ENCODE measurements at places on chromosomes 5 and 9. TPM values are rescaled to one million over a fixed set of nuclear protein-coding genes. Genes with fewer than 3 reads are reported as not detected.

The MEGF10 gene
- 13.3 TPM for total RNA-seq

The UNC5A gene
- total RNA-seq: 1.4 TPM

The ACO1 gene
- 32.5 TPM for total RNA-seq

- DNase-seq: no peak
Measured at GRCh38 chr5:154273028-154273617, 82.6 kb downstream of the GALNT10 start.

The KCNMB1 gene
- total RNA-seq: 0.12 TPM

GRCh38 chr9:89996773-89997172 lies 392.0 kb downstream of the GADD45G start:
- DNase-seq: no peak

GRCh38 chr5:174323878-174324281 lies 278.4 kb downstream of the NSG2 start:
- DNase-seq: no peak

The IFNK gene
- total RNA-seq: not detected

DNA sequence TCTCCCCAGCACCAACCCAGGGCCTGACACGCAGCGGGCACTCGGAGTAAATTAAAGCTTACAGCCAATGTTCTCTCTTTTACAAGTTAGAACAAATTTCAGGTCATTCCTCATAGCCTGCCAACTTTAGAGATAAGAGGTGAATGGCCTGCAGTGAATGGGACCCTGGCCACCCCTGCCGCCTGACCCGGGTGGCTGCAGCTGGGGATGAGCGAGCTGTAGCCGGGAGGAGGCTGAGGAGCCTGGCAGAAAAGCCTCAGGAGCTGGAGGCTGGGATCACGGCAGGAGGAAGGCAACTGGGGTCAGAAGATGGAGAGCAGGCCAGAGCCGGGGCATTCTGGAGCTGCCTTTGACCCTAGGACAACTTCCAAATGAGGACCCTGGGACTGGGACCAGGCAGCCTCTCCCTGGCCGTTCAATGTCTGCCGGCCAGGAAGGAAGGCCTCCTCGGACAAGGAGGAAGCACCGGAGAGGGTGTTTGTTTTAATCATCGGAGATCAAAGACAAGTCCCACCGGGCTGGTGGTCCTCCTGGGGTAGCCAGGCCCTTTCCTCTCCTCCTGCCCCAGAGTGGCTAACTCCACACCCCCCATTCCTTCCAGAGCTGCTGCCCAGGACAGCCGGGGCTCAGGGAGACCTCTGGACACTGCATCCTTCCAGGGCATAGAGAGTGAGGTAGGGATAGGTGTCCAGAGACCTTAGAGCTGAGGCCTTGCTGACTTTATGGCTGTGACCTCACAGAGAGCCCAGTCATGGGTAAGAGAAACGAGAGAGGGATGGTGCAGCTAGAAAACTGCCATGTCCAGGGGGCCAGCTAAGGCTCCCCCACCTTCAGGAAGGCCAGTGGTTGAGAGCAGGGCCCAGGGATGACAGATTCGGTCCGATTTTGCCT lies 87.3 kb upstream of the LMX1B start:
- no peak for DNase-seq

The DOCK8 gene
- total RNA-seq: 18.6 TPM

The SGCD gene
- 4.0 TPM for total RNA-seq

- DNase-seq: no peak
Measured at GRCh38 chr9:133528001-133528875, 3.5 kb upstream of the MYMK start.

The PFN3 gene
- not detected for total RNA-seq

- no peak for DNase-seq
Measured at GRCh38 chr5:55220433-55221185, 6.5 kb downstream of the MCIDAS start.

DNA sequence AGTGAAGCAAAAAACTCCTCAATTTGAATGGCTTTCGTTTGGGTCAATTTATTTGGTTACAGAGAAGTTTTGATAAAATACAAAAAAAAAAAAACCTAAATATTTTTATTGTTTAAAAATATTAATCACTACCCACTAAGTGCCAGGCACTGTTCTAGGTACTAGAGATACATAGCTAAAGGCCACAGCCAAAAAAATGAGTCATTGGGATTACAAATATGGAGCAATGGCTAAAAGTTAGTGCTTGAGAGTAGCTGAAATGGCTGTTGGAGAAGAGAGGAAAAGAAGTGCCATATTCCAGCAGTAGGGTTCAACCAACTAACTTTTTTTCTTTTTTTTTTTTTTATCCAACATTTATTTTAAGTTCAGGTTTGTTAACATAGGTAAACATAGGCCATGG lies 130.1 kb upstream of the PTGER4 start:
- no peak for DNase-seq

GRCh38 chr5:172805736-172806255 lies 28.3 kb upstream of the ERGIC1 start:
- DNase-seq: no peak

DNA sequence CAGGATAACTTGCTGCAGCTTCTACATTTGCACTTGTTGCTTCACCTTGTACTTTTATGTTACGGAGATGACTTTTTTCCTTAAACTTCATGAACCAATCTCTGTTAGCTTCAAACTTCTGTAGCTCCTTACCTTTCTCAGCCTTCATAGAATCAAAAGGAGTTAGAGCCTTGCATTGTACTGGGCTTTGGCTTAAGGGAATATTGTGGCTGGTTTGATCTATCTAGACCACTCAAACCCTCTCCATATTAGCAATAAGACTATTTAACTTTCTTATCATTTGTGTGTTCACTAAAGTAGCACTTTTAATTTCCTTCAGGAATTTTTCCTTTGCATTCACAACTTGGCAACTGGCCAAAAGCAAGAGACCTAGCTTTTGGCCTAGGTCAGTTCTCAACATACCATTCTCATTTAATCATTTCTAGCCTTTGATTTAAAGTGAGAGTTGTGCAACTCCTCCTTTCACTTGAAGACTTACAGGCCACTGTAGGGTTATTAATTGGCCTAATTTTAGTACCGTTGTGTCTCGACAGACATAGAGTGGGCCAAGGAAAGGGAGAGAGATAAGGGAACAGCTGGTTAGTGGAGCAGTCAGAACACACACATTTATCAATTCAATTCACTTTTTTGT lies 63.7 kb downstream of the SHOC1 start:
- DNase-seq: no peak

The CBY3 gene
- not detected for total RNA-seq

GRCh38 chr9:120714846-120715388 lies 647 bp upstream of the MEGF9 start:
- no peak for DNase-seq

The CDH9 gene
- total RNA-seq: 0.68 TPM

The EIF4E1B gene
- not detected for total RNA-seq

Measured in type B pancreatic cell (in vitro differentiated cells).